ENCODE measurements at places on chromosomes 4 and X. TPM values are rescaled to one million over a fixed set of nuclear protein-coding genes. Genes with fewer than 3 reads are reported as not detected.

The PLAC1 gene
- polyA plus RNA-seq, result not detected

The SPANXN3 gene
- not detected for polyA plus RNA-seq

The KLHL8 gene
- 1.3 TPM for polyA plus RNA-seq

The PLRG1 gene
- 28.9 TPM for polyA plus RNA-seq

The VSIG4 gene
- polyA plus RNA-seq, result 4.0 TPM

The MSANTD1 gene
- polyA plus RNA-seq, result 0.61 TPM

The GNRHR gene
- polyA plus RNA-seq, result 0.10 TPM

The SLIT2 gene
- 1.2 TPM for polyA plus RNA-seq

The CDKL2 gene
- 0.10 TPM for polyA plus RNA-seq

The MAGEA11 gene
- polyA plus RNA-seq, result 0.18 TPM

The BEND2 gene
- polyA plus RNA-seq, result not detected

The IQCM gene
- polyA plus RNA-seq, result not detected

The F9 gene
- polyA plus RNA-seq, result not detected

The NAP1L3 gene
- polyA plus RNA-seq, result 0.26 TPM
